Progenitor cell of endocrine pancreas (in vitro differentiated cells): ENCODE measurements at places on chromosomes 5 and 9.

DNA sequence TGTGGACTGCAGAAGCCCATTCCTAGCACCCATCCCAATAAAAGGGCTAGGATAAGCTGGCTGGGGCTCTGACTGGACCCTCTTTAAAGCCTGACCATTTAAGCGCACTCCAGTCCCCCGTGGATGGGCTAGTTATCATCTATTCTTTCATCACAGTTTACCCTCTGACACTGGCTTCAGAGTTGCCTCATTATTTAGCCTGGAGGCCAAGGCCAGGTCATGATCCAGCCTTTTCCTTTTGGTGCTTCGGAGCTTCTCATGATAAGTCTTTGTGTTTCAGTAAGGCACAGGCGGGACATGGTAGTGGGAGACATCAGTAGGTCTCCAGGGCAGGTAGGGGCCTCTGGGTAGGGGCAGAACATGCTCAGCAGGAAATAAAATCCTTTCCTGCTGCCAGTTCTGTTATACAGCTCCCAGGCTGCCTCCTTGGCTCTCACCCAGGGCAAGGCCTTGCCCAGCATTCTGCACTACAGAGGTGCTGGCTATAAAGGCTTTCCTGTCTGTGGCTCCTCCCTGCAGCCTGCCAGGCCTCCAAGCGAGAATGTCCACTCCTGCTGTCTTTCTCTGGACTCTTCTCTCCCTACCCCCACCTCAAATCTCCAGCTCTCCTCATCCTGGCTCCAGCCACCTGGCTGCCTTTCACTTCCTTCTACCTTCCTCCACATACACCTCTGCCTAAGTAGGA lies 128.8 kb downstream of the FSTL4 start:
- no peak for DNase-seq

- DNase-seq = no peak
Observed at GRCh38 chr5:93191035-93191817, 389.8 kb downstream of the NR2F1-AS1 start.

GRCh38 chr9:129221233-129221632 lies 43.2 kb upstream of the IER5L start:
- no peak for DNase-seq

- no peak for DNase-seq
Observed at GRCh38 chr5:158139161-158139560, 280.2 kb upstream of the CLINT1 start.

DNA sequence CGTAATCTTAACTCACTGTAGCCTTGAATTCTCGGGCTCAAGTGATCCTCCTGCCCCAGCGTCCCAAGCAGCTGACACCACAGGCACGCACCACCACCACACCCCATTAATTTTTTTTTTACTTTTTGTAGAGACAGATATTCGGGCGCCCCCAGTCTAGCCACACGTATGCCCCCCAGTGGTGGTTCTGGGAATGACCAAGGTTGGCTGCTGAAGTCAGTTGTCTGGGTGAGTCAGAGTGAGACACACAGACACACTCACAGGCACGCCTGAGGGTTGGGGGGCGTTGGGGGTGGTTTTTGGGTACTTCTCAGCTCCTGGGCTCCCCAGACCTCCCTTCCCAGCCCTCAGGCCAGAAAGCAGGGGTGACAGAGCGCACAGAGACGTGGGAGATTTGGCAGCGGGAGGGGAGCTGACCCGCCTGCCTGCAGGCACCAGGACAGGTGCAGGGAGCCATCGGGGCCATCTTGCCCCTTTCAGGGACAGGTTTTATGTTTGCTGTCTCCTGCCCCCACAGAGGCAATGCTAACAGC lies 4.2 kb upstream of the ENTPD8 start:
- DNase-seq = peak; percentile 72
